Suppressor macrophage treated with lipopolysaccharide for 1 hour (primary cell): ENCODE measurements at places on chromosomes 2 and 18.

DNA sequence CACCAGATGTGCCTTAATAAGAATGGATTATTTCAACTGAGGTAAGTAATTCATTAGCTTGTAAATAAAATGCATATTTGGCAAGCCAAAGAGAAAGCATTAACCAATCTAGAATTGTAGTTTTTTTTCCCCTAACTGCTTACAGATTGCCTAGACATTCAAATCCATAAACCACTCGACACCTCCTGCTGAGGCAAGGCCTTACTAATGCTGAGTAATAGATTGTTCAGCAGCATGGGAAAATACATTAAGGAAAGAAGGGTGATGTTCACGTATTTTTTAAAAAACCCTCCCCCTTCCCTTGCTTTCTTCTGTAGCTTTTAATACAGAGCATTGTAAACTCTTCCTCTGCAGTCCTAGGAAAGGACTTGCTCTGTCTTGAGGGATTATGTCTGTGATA, 17.0 kb upstream of the LINC00305 start:
- no peak for DNase-seq

DNA sequence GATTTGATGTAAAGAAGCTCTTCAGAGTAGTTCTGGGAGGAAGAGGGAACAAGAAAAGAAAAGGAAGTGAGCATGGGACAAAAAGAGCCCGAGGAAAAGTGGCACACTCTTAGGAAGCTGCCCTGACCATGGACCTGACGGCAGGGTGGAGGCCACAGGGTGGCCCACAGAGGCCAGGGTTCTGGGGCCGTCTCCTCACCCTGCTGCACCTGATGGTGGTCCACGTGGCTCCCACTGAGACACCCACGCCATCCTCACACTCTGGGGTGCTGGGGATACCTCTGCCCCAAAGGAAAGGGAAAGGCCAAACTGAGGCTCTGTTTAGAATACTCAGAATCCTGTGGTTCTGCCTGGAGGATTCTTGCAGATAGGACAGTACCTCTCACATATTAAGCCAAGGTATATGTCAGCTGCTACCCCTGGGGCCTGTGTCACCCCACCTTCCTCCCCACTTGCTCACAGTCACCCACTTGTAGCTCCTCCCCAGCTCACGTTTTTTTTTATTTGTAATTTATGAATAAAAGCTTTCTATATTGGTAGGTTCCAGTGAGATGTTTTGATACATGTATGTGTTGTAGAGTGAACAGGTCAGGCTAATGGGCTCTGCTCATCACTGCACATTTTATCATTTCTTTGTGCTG, 171.1 kb downstream of the LDLRAD4 start:
- DNase-seq: no peak

DNA sequence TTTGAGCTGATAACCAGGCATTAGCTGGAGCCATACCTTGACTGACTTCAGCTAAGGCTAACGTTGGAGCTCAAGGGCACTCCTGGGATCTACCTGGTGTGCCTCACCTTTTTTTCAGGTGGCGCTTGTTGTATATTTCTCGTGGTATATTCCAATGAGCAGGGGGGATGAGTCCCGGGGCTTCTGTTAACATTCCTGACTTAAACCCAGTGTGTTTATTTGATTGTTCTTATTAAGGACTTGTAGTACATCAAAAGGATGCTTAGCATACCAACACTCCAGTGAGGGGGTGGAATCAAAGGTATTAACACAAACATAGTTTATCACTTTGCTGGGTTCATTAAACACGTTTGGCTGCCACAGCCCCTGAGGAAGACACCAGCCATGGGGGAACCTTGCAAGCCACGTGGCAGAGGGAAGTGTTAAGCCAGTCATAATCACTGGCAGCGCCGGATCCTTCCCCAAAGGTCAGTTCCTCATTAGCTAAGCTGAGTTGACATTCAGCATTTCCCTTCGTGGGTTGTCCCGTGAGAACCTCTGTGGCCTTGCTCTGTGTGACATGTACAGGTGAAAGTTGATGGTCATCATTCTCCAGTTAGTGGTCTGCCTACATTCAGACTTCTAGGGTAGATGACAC, 119.5 kb upstream of the MCFD2 start:
- DNase-seq: peak; percentile 90

DNA sequence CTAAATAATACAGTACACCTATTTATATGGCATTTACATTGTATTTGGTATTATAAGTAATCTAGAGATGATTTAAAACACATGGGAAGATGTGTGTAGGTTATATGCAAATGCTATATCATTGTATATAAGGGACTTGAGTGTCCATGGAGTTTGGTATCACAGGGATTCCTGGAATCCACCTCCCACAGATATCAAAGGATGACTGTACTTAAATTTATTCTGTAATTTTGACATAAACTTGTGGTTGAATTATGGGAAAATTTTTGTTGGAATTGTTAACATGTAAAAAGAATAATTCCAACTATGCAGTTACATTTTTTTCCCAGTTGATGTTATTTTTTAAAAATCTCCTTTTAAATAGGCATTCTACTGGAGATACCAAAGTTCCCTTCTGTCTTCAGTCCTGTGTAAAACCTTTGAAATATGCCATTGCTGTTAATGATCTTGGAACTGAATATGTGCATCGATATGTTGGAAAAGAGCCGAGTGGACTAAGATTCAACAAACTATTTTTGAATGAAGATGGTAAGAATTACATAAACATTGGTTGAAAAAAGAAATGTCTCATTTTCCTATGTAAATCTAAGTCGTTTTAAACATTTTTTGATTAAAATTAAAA, 24.1 kb downstream of the GLS start:
- no peak for DNase-seq

GRCh38 chr18:77078690-77079070, 53.9 kb downstream of the MBP start:
- DNase-seq: no peak

GRCh38 chr2:46747297-46747818, 168.2 kb downstream of the MCFD2 start:
- peak; percentile 33 for DNase-seq

DNA sequence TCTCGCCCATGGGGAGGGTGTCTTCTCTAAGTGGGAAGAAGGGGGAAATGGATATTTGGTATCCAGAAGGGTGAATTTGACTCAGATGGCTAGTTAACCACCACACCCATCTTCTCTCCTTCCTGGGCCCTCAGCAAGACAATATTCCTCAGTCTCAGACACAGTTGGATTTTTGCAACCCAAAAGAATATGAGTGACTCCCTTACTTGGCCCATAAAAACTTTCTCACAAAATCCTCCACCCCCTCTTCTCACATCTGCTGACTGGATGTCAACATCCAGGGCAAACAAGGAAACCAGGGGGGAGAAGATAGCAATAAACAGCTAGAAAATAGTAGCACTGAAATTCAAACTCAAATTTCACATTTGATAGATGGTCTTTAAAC, 35.3 kb upstream of the GCC2 start:
- no peak for DNase-seq

- no peak for DNase-seq
Observed at GRCh38 chr18:2655954-2656236, 369 bp downstream of the SMCHD1 start.

GRCh38 chr2:211996857-211997256, 541.7 kb downstream of the ERBB4 start:
- DNase-seq: no peak

DNA sequence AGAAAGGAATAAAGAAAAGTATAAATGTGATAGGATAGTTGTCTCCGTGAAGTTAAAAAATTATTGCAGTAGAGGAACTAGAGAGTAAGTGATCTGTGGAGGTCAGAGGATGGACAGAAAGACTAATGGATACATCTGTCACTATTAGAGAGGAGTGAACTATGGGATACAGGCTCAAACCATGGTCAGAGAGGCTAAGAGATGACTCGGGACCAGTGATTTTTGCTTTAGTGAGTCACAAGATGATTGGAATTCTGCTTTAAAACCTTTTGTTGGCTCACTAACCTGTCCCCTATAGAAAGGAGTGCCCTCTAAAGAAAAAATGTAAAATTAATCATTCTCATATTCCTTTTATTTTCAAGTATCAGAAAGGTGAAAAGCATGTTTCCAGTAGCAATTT, 30.3 kb downstream of the ALMS1 start:
- no peak for DNase-seq

GRCh38 chr18:57659460-57660102, 37.9 kb upstream of the NARS1 start:
- DNase-seq: no peak

GRCh38 chr18:51039138-51040112, 9.4 kb downstream of the SMAD4 start:
- DNase-seq: peak; percentile 85

DNA sequence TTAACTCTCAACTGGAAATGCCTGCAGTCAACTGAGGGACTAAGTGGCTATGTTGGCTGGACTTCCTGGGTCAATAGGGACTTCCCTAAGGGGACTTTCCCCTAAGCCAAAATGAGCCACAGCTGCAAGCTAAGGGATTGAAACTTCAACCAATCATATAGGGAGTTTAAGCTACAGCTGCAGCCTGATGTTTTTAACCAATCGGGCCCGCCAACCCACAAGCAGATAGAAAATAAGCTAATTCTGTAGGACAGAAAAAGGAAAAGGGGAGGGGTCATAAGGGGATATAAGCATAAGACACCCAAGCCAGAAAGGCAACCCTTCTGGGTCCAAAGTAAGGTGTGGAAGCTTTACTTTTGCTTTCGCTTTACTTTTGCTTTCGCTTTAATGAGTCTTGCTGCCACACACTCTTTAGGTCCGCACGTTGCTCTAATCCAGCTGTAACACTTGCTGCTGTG, 927.5 kb downstream of the ERBB4 start:
- DNase-seq: no peak

DNA sequence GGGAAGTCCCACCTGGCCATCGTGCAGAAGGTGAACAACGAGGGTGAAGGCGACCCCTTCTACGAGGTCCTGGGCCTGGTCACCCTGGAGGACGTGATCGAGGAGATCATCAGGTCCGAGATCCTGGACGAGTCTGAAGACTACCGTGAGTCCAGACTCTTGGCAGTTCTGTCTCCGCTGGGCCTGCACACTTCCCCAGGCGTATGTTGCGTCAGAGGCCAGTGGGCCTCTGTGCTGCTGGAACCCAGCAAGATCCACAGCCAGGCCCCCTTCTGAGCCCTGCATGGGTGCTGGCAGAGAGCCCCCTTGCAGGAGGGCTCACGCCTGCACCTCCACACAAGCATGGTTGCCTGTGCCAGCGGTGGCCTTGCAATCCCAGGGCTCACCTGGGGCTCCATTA, 9.0 kb downstream of the CNNM3 start:
- no peak for DNase-seq

- no peak for DNase-seq
Observed at GRCh38 chr2:66854298-66854697, 419.4 kb downstream of the MEIS1 start.

- DNase-seq: no peak
Observed at GRCh38 chr18:25192065-25192464, 159.9 kb downstream of the ZNF521 start.

- DNase-seq: no peak
Observed at GRCh38 chr18:73007915-73008308, 140.1 kb upstream of the NETO1 start.
